NCI-H1105 treated with DMSO at 0.1 percent for 48 hours (cell line): ENCODE measurements at places on chromosomes 12 and 14.
A peak's percentile ranks its signal among the peaks of the same experiment; 100 is the strongest.

- no peak for DNase-seq
Observed at GRCh38 chr12:47896633-47897032, 8.2 kb downstream of the VDR start.

GRCh38 chr12:109686523-109686922 is 27.1 kb upstream of the FAM222A start:
- no peak for DNase-seq

DNA sequence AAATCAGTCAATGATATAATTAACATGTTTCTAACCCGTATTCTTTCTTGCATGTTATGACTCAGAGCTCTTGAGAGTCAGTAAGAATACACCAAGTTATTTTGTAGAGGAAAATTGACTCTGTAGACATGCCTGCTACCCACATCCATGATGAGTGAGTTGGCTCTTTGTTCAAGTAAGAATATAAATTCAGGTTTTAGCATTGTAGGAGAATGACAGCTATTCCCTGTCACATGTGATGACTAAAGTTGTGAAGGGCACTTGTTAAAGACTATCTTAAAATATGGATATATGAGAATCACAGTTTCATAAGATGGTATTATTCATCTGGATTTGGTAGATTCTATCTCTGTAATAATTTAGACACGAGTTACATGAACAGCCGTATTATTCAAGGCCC is 209.1 kb downstream of the CCDC59 start:
- DNase-seq, result no peak

DNA sequence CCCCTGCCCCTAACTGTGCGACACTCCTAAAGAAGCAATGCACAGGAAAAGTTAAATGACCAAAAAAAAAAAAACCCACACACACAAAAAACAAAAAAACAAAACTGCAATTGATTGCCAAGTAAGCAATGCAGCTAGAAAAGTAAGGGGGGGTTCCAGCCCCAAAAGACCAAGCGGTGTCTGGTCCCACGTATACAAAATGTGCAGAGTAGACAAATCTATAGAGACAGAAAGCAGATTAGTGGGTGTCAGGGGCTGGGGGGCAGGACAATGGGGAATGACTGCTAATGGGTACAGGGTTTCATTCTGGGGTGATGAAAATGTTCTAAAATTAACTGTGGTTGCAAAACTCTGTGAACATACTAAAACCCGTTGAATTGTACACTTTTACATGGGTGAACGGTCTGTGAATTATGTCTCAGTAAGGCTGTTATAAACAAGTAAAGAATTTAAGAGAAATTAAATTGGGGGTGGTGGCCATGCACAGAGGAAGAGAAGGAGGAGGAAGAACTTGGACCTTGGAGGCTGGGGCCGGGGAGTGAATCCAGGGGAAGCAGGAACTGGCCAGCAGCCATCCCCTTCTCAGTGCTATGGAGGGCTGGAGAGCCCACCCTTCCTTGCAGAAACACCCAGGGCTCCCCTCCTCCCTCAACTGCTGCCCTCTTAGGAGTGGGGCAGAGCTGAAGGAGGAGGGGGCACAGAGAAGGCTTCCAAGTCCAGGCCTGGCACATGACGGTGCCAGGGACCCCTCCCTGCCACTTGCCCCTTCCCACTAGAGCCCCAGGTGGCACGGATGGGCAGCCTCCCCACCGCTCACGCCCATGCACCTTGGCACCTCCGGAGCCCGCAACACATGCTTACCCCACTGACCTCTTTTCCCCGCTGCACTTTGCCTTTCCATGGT is 45.4 kb downstream of the KDM2B start:
- no peak for DNase-seq

DNA sequence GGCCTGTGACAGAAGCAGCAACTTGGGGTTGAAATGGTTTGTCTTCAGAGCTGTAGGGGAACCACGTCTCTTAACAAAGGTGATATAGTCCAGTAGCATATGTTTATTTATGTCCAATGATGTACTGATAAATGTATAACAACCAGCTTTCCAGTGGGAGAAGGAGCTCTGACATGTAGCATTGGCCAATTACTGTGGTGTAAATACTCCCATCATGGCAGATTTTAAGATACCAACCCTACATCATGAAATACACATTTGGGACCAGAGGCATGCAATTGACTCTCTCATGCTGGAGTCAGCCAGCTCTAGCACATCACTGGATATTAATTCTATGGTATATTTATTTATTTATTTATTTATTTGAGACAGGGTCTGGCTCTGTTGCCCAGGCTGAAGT is 50.6 kb upstream of the CHST11 start:
- DNase-seq, result no peak

DNA sequence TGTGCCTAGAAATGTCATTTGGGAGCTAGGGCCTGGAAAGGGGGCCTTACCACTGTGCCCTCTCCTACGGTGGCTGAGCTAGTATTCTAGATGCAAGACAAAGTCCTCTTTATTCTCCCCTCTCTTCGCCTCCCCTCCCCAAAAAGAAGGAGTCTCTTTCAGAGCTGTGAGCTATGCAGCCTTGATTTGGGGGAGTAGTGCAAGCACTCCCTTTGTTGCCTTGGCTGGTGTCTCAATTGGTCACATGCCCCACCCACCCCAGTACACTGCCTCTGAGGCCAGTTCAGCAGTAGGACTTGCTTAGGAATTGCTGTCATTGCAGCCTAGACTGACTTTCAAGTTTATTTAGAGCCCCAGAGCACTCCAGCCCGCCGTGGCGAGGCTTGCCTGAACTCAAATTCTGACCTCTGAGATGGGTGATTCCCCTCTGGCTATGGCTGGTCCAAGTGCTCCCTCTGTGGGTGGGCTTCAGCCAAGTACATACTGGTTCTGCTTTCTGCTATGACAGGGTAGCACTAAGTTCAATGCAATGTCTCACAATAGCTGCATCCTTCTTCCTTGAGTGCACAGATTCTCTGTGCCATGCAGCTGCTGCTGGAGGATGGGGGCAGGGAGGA is 37.0 kb upstream of the FBXO33 start:
- DNase-seq, result no peak

GRCh38 chr14:78764240-78764639 is 594.1 kb downstream of the NRXN3 start:
- no peak for DNase-seq

GRCh38 chr14:96536807-96537206 is 34.6 kb downstream of the PAPOLA start:
- DNase-seq, result no peak

DNA sequence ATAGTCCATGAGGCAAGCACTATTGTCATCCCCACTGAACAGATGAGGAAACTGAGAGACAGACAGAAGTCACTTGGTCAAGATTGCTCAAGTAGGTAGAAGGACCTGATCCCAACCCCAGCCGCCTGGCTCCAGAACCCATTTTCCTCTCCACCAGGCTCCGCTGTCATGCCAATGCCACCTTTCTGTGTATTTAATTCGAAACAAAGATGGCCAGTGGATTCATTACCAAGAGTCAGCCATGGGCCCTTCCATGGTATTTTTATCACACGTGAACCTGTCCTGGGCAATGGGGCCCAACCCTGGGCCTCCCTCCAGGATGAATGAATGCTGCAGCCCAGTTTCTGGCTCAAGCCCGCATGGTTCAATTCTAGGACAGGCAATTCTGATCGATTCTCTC is 673.4 kb downstream of the BCL11B start:
- no peak for DNase-seq

DNA sequence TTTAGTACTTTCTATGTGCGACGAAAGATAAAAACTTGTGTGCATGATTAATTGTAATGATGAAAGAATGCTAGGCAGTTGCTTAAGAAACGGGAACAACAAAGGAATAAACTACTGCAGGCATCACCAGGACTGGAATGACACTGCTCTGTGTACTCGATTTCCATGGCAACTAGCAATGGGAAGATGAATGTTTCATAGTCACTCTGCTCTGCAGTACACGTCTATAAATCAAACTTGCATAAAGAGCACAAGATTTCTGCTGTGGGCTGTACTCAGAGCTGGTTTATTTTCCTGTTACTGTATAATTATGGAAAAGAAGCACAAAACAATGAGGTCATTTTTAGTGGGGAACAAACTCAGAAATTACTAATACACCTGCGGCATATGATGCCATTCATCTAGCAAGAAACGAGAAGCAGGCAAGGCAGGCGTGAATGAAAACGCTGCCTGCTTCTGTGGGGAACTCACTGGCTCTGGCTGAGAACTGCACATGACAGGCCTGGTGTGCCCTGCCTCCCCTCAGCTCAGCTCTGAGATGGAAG is 41.8 kb downstream of the EFCAB11 start:
- DNase-seq, result no peak

GRCh38 chr12:22310709-22311108 is 23.8 kb downstream of the ST8SIA1 start:
- no peak for DNase-seq

DNA sequence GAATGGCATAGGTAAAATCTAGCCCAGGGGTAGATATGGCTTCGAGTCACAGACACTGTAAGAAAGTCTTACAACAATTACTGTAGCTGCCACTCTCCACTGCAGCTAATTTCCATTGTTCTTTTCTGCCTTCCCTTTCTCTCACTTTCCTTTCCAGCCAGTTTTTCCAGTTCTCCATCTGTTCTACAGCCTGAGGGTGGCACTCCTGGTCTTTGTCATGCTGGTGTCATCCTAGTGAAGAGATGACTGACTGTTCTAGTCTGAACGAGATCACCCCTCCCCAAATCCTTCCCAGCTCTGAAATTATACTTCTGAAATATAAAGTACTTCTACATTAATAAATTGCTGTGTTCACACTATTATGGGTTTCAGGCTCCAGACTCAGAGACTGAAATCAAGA is 74.2 kb upstream of the CSRP2 start:
- no peak for DNase-seq

GRCh38 chr12:108129017-108129812 is at the start of gene WSCD2:
Gene WSCD2 (plus strand): TSS chr12:108129288. CDS start chr12:108195833, 66,545 bp downstream.
- peak; percentile 81 for DNase-seq

- no peak for DNase-seq
Observed at GRCh38 chr12:129404556-129404955, 499.3 kb downstream of the TMEM132D start.

GRCh38 chr14:50335389-50335788 is 23.3 kb downstream of the DMAC2L start:
- peak; percentile 74 for DNase-seq

GRCh38 chr12:8040791-8041190 is 8.3 kb downstream of the FOXJ2 start:
- DNase-seq, result no peak

GRCh38 chr14:55129428-55130195 is 560 bp downstream of the LGALS3 start:
- no peak for DNase-seq

GRCh38 chr12:116934908-116935705 is 24.4 kb downstream of the FBXW8 start:
- DNase-seq, result no peak

GRCh38 chr14:60204104-60204842 is 39.1 kb upstream of the DHRS7 start:
- no peak for DNase-seq

GRCh38 chr12:116150452-116150851 is 127.0 kb downstream of the MED13L start:
- DNase-seq, result no peak

GRCh38 chr12:24661657-24662096 is 287.2 kb downstream of the BCAT1 start:
- no peak for DNase-seq

- no peak for DNase-seq
Observed at GRCh38 chr12:81159856-81160255, 82.0 kb downstream of the ACSS3 start.

- DNase-seq, result no peak
Observed at GRCh38 chr12:1530592-1531152, 63.7 kb downstream of the FBXL14 start.

- no peak for DNase-seq
Observed at GRCh38 chr12:126282691-126283090, 1217.5 kb downstream of the AACS start.

DNA sequence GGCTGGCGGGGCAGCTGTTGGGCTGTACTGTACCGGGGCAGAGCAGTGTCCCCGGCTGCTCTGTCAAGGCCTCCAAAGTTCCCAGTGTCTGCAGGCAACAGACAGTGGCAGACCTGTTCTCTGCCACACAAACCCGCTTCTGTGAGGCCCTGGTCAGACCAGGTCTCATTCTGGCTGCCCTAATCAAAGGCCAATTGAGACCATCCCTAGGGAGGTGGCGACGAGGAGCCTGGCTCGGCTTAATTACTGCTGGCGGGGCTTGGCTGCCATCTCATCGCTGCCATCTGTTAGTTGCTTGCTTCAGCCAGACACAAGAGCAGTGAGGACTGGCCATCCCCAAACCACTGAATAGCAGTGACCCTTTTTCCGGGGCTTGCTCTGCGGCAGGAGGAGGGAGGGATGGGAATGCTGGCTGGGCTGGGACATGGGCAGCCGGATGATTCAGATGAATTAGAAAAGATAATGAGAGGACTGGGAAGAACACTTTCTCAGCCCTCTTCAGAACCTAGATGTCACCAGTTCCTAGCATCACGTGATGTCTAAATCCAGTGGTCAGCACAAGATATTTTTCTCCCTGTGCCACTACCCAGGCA is 24.5 kb downstream of the ERG28 start:
- DNase-seq, result peak; percentile 9

DNA sequence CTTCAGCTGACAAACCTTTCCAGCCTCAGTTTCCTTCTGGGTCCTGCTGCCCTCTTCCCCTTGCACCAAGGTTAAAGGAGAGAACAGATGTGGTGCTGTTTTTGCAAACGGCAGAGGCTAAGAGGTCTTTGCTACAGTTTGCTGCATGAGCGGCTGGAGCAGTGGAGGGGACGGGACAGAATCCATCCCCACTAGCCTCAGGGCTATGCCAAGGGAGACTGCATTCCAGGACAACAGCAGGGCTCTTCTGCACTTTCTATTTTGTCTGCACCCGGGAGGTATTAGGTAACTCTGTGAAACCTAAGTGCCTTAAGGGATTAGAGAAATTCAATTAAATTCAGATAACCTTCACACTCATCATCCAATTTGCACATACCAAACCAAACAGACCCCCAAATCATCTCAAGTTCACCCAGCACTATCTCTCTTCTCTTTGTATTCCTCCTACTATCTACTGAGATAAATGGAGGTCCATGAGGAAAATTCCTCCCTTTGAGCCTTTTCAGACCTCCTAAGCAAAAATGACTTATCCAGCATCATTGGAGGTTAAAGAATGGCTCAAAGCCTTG is 103.8 kb upstream of the VRK1 start:
- no peak for DNase-seq

DNA sequence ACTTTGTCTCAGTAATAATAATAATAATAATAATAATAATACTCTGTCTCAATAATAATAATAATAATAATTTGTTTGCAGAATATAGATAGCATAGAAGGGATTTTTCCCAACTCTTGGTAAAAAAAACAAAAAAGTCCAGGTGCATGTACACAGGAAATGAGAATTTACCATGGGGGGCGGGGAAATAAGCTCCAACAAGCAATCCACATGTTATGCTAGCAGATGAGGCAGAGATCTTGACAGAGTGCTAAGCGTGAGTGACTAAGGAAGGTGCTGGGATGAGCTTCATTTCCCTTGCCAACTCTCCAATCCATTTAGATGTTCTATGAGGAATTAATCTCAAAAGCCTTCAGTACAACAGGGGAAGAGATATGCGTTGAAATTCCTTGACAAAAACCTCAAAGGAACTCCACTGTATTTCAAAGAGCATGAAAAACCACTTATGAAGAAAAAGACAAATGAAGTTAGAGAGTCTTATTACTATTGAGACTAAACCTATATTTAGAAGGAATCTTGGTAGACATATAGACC is 44.9 kb upstream of the GTF2A1 start:
- DNase-seq, result no peak

- DNase-seq, result no peak
Observed at GRCh38 chr14:48140804-48141203, 465.4 kb upstream of the MDGA2 start.

- DNase-seq, result no peak
Observed at GRCh38 chr12:3113671-3114325, 36.6 kb downstream of the TSPAN9 start.

- no peak for DNase-seq
Observed at GRCh38 chr12:19456176-19456575, 16.9 kb downstream of the AEBP2 start.
